ENCODE measurements at places on chromosomes 11 and 22.

GRCh38 chr11:128491195-128491936, 96.0 kb downstream of the ETS1 start:
- no peak for DNase-seq

DNA sequence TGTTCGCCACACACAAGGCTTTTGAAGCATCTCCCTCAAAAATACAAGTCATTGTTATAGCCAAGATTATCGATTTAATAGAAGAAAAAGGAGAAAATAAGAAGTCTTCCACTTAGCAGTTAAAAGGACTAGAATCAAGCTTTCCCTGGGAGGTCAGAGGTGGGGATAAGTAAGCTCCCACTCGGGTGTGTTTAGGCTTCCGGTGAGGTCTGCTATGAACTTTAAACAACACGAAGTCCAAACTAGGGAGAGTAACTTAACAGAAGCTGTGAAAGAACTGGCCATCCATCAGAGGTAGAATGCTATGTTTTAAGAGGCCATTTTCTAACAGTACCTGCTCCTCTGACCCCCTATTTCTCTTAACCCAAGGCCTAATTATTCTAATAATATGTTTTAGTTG, 91.4 kb upstream of the APOA1 start:
- no peak for DNase-seq

DNA sequence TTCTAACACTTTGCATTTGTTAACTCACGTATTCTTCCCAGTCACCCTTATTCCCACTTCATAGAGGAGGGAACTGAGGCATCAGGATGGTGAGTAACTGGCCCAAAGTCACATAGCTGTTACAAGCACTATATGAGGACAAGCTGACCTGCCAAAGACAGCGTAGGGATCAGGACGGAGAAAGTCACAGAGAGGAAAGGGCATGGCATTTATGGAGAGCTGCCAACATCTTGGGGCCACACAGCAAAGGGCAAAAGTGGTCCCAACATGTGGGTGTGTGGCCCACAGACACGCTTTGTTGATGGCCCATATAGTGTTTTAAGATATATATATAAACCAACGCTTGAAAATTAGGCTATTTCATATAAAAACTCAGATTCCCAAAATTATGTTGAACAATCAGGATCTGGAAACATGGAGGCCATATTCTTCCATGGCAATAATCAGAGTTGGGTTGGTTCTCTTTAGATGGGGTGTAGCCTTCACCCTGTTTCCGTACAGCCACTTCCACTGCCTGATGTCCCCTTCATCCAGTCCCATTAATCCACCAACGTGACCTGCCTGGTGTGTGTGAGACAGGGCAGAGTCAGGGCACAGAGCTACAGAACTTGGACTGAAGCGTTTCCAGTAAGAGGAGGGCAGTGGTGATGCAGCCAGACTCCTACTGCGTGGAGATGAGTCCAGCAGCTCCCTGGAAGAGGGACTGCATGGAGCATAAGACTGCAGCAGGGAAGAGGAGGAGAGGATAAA, 39.9 kb upstream of the CD5 start:
- no peak for DNase-seq

DNA sequence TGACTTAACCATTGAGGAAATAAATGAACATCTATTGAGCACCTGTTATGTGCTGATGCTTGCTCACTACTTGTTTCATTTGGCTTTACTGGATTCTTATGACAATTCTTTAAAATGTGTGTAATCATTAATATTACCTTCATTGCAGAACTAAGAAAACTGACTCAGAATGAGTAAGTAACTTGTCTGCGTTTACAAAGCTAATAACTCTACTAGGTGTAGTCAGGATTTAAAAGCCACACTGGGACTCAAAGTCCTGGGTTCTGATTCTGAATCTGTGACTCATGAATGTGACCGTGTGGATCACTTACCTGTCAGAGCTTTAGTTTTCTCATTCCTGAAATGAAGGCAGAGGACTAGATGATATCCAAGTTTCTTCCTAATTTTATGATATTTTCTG, 23.4 kb upstream of the KIRREL3 start:
- no peak for DNase-seq

DNA sequence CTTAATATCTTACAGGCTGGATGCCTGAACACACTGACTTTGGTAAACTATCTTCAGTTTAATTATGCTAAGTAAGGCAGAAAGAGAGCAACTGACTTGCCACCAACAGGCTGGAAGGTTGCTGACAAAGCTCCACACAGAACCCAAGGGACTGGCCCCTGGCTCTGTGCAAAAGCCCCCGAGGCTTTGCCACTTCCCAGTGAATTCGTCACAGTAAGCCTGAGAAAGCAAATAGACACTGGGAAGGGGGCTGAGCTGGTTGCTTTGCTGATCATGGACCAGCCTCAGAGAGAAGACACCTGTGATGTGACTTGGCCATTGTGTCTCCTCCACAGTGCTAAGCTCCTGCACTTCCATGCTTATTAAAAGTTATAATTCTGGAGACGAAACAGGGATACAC, 91.7 kb downstream of the BLID start:
- no peak for DNase-seq
